ENCODE measurements at places on chromosomes 1 and 21.

DNA sequence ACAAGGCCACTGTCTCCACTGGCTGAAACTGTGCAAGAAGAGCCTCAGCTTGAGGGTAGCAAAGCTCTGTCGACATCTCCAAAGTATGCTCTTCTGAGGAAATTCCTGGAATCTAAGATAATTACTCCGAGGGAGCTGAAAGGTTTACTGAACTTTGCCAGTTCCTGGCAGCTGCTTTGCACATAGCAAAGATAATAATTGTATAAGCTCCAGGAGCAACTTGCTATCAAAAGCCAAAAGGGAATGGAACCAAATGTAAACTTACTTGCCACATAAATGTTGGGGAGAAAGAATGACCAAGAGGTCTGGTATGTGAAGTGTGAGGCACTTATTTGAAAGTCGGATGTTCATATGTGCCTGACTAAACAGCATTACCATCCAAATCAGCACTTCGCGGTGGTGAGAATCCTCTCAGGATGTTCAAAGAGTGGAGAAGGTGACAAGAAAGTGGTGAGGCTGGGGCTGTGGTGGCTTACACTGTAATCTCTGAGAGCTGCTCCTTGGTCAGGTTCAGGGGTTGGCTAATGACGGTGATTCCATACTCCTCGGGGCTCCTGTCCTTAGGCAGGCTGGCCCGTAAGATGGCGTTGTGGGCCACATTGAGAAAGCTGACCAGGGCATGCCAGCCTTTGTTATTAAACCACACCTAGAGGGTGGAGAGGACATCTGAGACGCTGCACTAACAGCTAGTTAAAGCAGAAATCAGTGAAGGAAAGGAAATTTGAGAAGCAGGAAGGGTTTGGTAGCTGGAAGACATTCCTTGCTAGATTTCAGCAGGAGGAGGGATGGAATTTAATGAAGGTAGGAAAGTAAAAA lies 100.0 kb downstream of the ABCA4 start:
- DNase-seq: no peak

- no peak for DNase-seq
Observed at GRCh38 chr1:67570486-67571143, 114.4 kb upstream of the GADD45A start.

GRCh38 chr1:74271503-74271902 lies 36.3 kb downstream of the TNNI3K start:
- DNase-seq: no peak

DNA sequence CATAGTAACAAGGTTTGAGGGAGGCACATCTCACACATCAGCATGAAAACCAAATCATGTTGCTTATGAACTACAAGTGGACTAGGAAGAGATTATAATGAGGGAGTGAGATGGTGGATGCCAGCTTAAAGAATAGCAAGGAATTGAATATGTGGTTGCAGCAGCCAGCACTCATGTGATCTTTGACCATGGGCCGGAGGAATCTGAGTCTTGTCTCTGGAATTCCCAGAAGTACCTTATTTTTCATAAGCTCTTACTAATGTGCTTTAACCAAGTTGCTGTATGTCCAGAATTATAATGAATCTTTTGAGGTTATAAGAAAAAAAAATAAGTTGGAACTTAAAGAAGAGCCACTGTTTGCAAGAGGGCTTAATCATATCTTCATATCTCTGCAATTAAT lies 97.0 kb downstream of the DISP1 start:
- no peak for DNase-seq

DNA sequence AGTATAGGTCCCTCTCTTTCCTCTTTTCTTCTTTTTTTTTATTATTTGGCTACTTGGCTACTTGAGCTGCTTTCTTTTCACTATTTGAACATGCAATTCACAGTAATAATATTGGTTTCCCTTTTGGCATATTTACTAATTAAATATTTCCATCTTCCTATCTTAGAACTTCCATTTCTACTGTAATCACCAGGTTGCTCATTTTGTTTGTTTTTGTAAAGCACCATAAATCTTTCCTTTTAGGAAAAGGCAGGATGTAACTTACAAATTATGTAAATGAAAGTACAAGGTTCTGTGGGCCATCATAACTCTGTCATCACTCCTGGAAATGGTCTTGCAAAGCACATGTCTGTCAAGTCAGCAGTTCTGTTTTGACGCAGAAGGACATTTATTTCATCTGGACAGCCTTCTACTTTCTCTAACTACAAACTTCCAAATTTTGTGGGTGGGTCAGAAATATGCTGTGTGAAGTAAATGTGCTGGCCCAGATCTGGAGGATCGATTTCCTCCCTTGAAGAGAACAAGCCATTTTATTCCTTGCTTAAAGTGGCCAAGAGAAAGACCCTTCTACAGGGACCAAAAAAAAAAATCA lies 71.7 kb upstream of the TNFSF18 start:
- no peak for DNase-seq

- DNase-seq: no peak
Observed at GRCh38 chr1:161089251-161089924, at the start of gene NECTIN4. NECTIN4 (minus strand) TSS chr1:161089558; CDS start chr1:161089296, 262 bp downstream.

GRCh38 chr1:8913457-8913856 lies 32.2 kb upstream of the CA6 start:
- DNase-seq: no peak

GRCh38 chr1:43035821-43036741 lies 77.4 kb upstream of the SLC2A1 start:
- no peak for DNase-seq

- DNase-seq: no peak
Observed at GRCh38 chr21:21807598-21807903, 809.3 kb downstream of the NCAM2 start.

- no peak for DNase-seq
Observed at GRCh38 chr1:172915271-172915670, 135.5 kb downstream of the TNFSF18 start.

- no peak for DNase-seq
Observed at GRCh38 chr1:208397286-208397685, 153.1 kb upstream of the PLXNA2 start.

- DNase-seq: peak; percentile 39
Observed at GRCh38 chr1:36156329-36157114, 562 bp downstream of the MAP7D1 start.

- peak; percentile 40 for DNase-seq
Observed at GRCh38 chr1:110879758-110880606, 7.0 kb downstream of the CD53 start.
